Tibial artery (tissue), 4 donors: ENCODE measurements at places on chromosomes 1 and 21.

DNA sequence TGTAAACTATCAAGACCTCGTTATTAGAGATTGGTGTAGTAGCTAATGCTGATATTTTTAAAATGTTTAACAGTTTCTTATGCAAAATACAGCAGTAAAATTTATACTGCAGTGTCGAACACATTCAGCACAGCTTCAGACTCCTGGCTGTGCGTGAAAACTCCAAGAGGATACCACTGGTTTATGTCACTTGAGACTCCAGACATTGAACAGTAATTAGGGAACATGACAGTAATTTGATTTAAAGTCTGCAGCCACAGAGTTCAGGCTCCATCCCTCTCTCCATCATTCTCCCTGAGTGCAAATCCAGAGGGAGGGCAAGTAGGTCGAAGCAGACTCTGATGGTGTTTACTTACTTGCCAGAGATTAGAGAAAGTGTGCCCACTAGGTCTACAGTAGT is 94.2 kb downstream of the AK5 start:
- no peak for DNase-seq
- H3K36me3 ChIP-seq = no peaks in the 10 kb centered on the region
- H3K4me1 ChIP-seq = no peaks in the 10 kb centered on the region
- H3K27me3 ChIP-seq = no peaks in the 10 kb centered on the region
- no peak overlapping the region for H3K4me3 ChIP-seq

GRCh38 chr1:1116701-1117468 is 996 bp upstream of the C1orf159 start:
- peaks cover 16% of the 10 kb centered on the region for H3K4me1 ChIP-seq
- H3K36me3 ChIP-seq = peaks cover 13% of the 10 kb centered on the region
- peak overlapping the region; percentile 67 for H3K4me3 ChIP-seq
- H3K27me3 ChIP-seq = peaks cover 36% of the 10 kb centered on the region

- no peaks in the 10 kb centered on the region for H3K36me3 ChIP-seq
- H3K4me3 ChIP-seq = no peak overlapping the region
- no peak for DNase-seq
- no peaks in the 10 kb centered on the region for H3K4me1 ChIP-seq
- H3K27me3 ChIP-seq = peaks cover 47% of the 10 kb centered on the region
These were observed 31.4 kb downstream of the POFUT2 start for GRCh38 chr21:45256021-45256911.

- no peak for DNase-seq
- no peak overlapping the region for H3K4me3 ChIP-seq
- no peak overlapping the region for H3K27ac ChIP-seq
- no peaks in the 10 kb centered on the region for H3K27me3 ChIP-seq
These were observed 19.5 kb upstream of the NCMAP start for GRCh38 chr1:24536391-24536840.

DNA sequence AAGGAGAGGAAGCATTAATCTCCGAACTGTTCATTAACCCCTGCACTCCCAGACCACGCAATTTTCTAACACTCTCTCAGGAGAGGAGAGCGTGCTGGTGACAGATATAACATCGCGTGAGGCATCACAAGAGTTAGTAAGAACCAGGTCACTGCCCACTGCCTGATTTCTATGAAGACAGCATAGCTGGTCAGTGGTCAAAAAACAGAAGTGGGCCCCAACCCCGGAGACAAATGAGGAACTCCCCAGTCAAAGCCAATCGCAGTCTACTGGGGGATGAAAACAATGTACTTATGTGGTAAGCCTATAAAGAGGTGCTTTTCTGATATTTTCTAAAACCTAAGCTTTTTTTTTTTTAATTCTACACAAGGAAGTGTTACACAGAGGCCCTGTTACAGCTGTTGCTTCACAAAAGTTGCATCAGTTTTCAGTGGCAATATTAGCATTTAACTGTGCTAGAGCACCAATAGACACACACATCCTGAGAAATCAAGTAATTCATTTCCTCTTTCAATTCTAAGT is 231.8 kb upstream of the IRF2BP2 start:
- H3K27me3 ChIP-seq = no peaks in the 10 kb centered on the region
- H3K36me3 ChIP-seq = no peaks in the 10 kb centered on the region
- no peaks in the 10 kb centered on the region for H3K4me1 ChIP-seq
- no peak overlapping the region for H3K4me3 ChIP-seq
- peak; percentile 56 for DNase-seq

DNA sequence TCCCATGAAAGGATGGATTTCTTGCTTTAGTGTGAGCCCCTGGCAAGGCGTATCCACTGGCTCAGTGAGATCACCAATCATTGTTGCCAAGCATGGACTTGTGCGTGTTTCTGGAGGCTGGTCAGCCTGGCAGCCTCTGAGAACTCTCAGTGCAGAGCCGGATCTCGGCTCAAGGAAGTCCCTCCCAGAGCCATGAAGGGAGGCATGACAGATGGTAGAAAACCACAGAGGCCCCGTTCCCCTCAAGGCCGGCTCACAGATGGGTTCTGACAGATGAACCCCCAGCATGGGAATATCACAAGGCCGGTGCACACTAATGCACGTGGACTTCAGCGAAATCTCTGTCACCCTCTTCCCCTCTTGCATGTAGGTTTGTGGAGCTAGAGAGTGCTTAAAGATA is 290.5 kb downstream of the AJAP1 start:
- peak overlapping the region; percentile 52 for H3K27ac ChIP-seq
- no peak overlapping the region for H3K4me3 ChIP-seq
- H3K36me3 ChIP-seq = no peaks in the 10 kb centered on the region
- H3K4me1 ChIP-seq = peaks cover 27% of the 10 kb centered on the region
- no peaks in the 10 kb centered on the region for H3K27me3 ChIP-seq

GRCh38 chr1:18325136-18325535 is 155.6 kb upstream of the KLHDC7A start:
- H3K27me3 ChIP-seq = peaks cover 62% of the 10 kb centered on the region
- DNase-seq = no peak
- no peak overlapping the region for H3K4me3 ChIP-seq
- H3K4me1 ChIP-seq = no peaks in the 10 kb centered on the region

DNA sequence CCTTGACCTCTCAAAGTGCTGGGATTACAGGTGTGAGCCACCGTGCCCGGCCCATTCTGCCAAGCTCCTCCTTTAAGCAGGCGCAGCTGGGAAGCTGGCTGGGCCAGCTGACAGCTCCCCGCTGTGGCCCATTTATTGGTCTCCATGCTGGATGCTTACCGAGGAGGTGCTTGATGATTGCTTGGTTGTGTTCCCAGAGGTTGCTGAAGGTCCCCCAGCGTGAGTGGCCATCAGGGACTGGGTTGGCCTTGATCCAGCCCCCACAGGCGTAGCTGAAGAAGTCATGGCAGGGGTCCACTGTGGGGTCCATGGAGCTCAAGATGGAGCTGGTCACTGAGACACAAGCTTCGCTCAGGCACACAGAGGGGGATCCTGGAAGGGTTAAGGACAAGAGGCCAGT is 17.7 kb downstream of the ECE1 start:
- no peak for DNase-seq
- H3K4me1 ChIP-seq = peaks cover 50% of the 10 kb centered on the region
- H3K27ac ChIP-seq = no peak overlapping the region
- no peak overlapping the region for H3K4me3 ChIP-seq

DNA sequence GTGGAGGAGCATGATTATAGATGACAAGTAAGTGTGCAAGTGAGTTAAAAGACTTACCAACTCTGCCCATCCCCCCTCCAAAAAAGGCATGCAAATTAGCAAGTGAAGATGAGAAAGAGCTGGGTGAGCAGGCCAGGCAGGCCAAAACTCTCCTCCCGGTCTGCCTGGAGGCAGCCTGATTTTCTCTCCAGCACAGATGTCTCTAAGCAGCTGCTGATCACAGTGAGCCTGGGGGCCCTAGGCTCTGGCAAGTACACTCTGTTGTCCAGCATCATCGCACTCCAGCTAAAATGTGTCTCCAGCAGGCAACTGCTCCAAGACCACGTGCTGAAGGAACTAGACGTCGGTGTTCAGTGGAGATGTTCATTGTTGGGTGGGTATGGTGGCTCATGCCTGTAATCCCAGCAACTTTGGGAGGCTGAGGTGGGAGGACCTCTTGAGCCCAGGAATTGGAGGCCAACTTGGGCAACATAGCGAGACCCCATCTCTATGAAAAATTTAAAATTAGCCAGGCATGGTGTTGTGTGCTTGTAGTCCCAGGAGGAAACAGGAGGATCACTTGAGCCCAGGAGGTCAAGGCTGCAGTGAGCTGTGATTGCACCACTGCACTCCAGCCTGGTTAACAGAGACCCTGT is 56.7 kb upstream of the PUM1 start:
- no peaks in the 10 kb centered on the region for H3K4me1 ChIP-seq
- H3K4me3 ChIP-seq = no peak overlapping the region
- no peaks in the 10 kb centered on the region for H3K36me3 ChIP-seq
- H3K27ac ChIP-seq = no peak overlapping the region
- no peak for DNase-seq
- H3K27me3 ChIP-seq = no peaks in the 10 kb centered on the region

- H3K4me1 ChIP-seq = no peaks in the 10 kb centered on the region
- no peak overlapping the region for H3K27ac ChIP-seq
- H3K27me3 ChIP-seq = no peaks in the 10 kb centered on the region
- H3K36me3 ChIP-seq = no peaks in the 10 kb centered on the region
- no peak overlapping the region for H3K4me3 ChIP-seq
- no peak for DNase-seq
These were observed 39.0 kb downstream of the TENT5C start for GRCh38 chr1:117644696-117645311.

GRCh38 chr1:166182281-166182680 is 15.5 kb upstream of the FAM78B start:
- H3K4me3 ChIP-seq = no peak overlapping the region
- H3K36me3 ChIP-seq = no peaks in the 10 kb centered on the region
- DNase-seq = no peak
- no peak overlapping the region for H3K27ac ChIP-seq
